Pons (tissue), 1 donor: ENCODE measurements at places on chromosomes 4 and X.

- DNase-seq, result no peak
These were observed 13.3 kb downstream of the SLC2A9 start for GRCh38 chr4:10007793-10008608.

- no peak for DNase-seq
These were observed 237.9 kb upstream of the GK2 start for GRCh38 chr4:79645942-79646341.

GRCh38 chrX:45849261-45849862 lies 648.7 kb upstream of the DIPK2B start:
- peak; percentile 1 for DNase-seq

DNA sequence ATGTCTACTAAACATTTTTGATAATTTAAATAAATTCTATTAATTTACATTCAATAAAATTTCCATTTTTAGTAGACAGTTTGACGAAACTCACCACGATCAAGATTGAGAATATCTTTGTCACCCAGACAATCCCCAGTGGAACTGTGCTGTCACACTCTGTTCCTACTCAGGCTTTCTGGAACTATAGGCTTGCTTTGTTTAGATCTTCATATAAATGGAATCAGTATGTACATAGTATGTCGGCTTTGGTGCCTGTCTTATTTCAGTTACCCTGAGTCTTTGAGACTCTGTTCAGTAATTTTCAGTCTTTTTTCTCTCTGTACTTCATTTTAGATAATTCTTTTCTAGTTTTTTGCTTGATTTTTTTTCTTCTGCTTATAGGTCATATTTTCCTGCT lies 163.5 kb upstream of the EMCN start:
- DNase-seq, result no peak

- no peak for DNase-seq
These were observed 163.6 kb downstream of the ZNF674 start for GRCh38 chrX:46381630-46382029.

- no peak for DNase-seq
These were observed 77.9 kb downstream of the STIM2 start for GRCh38 chr4:26938516-26938915.

DNA sequence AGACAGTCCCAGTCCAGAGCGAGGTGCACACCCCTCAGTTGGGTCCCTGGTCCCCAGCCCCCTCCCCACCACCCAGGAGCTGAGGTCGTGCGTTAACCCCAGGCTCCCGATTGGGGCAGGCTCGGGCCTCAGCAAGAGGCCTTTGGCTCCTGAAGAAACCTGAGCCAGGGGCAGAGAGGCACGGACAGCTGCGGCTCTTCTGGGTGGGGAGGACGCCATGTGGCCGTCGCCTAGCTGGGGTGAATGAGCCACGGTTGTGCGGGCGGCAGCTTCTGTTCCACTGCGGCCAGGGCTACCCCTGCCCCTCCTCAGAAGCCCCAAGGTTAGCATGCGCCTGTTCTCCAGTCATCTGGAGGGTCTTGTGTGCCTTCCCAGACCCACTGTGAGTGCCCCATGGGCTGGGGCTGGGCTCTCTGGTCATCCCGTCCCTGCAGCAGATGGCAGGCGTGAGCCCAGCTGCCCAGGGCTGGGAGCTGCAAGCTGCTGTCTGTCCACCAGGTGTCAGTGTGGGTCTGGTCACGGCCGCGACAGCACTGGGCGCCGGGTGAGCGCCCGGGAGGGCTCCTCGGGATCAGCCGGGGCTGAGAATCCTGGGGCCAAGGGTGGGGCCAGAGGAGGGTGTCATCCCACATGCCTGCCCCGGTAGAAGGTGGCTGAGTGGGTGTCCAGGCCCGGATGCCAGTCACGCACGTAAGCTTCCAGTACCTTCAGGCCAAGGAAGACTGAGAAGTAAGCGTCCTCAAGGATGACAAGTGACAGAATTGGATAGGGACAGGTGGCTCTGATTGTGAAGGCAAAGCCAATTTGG lies 21.9 kb downstream of the ATP2B3 start:
- peak; percentile 50 for DNase-seq

- no peak for DNase-seq
These were observed 14.5 kb upstream of the LRBA start for GRCh38 chr4:151029537-151029936.

- DNase-seq, result no peak
These were observed 2.2 kb downstream of the SLIT2 start for GRCh38 chr4:20253735-20254409.

DNA sequence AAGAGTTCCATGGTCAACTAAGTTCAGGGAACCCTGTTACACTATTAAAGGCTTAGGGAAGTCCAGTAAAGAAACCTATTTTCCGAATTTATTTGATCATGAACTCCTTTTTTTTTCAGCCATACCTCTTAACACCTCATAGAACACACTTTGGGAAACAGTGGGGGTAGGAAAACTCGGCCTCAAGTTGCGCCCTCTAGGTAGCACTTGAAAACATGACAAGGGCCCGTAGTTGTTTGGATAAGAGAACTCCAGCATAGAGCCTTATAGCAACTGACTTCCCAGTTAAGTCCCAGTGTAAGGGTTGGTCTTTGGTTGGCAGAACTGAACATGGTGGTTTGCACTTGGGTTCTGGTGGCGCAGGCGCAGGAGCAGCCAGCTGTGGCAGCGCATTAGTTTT lies 14.4 kb downstream of the OGT start:
- no peak for DNase-seq

DNA sequence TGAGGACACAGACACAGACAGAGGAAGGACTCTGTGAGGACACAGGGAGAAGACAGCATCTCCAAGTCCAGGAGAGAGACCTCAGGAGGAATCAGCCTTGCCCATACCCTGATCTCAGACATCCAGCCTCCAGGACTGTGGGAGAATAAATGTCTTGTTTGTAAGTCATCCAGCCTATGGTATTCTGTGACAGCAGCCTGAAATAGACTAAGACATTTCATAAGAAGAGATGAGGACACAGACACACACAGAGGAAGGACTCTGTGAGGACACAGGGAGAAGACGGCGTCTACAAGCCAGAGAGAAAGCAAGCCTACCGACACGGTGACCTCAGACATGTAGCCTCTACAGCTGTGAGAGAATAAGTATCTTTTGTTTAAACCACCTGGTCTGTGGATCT lies 112.1 kb downstream of the DHRSX start:
- no peak for DNase-seq

GRCh38 chrX:39581411-39581810 lies 516.3 kb downstream of the BCOR start:
- DNase-seq, result no peak
